ENCODE measurements at places on chromosomes 3 and 15.

DNA sequence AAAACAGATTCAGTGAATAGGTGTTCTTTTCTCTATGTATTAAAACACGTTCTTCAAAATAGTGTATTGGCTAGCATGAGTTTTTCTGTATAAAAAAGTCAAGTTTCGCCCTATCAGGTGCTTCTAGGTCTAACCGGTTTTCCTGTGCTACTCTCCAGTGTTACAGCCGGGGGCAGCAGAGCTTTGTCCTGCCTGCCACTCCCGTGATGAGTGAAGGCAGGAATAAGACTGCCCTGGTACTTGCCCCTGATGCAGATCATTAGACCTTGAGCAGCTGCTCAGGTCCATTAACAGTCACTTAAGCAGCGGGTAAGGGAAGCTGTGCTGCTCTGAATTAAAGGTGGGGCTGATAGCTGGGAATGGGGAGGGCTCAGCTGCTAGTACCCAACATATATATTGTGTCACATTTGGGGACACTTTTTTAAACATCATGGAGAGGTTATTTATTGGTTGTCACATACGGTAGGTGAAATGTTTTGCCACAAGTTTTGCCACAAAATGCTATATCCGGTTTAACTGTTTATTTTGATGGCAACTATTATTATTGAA lies 1.3 kb upstream of the UNC13C start:
- DNase-seq = no peak

GRCh38 chr15:52343831-52344230 lies 48.2 kb upstream of the MYO5C start:
- no peak for DNase-seq

DNA sequence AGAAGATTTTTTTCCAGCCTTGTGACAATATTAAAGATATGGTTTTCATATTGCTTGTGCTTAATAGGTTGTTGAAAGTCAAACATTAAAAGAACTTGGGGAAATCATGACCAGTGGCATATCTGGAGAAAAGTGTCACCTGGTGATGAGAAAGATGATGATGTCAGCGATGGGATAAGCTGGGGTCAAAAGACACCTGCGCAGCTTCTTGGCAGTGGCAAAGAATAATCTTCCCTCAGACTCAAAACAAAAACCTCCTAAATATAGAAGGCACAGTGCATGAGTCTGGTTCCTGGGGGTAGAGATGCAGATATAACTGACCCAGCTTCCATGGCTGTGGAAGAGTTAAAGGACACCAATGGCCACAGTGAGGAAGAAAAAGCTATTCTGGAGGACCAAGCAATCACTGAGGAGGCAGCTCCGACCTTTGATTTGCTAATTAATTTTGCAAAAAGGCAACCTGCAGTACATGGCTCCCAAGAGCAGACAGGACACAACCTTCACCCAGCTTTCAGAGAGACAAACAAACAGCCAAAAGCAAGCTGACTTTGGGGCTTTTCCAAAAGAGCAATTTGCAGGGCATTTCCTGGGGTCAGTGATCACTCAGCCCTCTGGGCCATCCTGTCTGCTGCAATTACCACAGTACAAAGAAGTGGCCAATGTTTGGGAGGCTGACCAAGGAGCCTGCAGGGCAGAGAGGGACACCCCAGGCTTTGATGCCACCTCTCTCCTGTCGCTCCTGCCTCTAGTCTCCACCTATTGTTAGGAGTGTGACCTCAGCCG lies 17.6 kb upstream of the SEMA5B start:
- no peak for DNase-seq

DNA sequence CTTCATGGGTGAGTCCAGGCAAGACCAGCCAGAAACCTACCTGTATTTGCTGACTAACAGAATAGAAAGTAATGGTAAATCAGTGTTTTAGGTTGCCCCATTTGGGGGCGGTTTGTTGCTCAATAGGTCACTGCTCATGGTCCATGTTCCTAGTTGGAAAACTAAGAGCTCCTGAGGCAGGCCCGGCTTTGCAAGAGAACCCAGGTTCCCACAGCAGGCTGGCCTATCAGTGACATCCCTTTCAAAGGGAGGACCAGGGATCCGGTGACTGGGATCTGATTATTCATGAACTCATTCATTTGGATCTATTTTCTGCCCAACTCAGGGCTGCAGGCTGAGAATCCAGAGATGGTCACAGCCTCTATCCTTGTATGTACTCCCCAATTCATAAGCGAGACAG lies 163.9 kb downstream of the WNT7A start:
- no peak for DNase-seq

- DNase-seq = no peak
Observed at GRCh38 chr15:58200739-58201138, 62.6 kb downstream of the AQP9 start.

GRCh38 chr3:161356287-161356686 lies 15.0 kb downstream of the SPTSSB start:
- no peak for DNase-seq

DNA sequence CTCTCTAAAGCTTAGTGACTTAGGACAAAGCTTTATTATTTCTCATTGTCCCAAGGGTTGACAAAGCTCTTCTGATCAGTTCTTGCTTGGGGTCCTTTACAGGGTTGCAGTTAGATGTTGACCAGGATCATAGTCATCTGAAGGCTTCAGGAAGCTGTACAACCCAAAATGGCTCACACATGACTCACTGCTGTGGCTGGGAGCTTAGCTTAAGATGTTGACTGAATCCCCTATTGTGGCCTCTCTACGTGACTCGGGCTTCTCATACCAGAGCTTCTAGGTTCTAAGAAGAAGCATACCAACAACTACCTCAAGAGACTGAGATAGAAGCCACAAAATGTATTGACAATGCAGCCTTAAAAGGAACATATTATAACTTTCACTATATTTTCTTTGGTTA lies 569.6 kb upstream of the ROBO2 start:
- DNase-seq = no peak

- DNase-seq = no peak
Observed at GRCh38 chr3:81406318-81406717, 355.1 kb downstream of the GBE1 start.

GRCh38 chr3:171462224-171462623 lies 2.0 kb upstream of the TNIK start:
- DNase-seq = no peak

DNA sequence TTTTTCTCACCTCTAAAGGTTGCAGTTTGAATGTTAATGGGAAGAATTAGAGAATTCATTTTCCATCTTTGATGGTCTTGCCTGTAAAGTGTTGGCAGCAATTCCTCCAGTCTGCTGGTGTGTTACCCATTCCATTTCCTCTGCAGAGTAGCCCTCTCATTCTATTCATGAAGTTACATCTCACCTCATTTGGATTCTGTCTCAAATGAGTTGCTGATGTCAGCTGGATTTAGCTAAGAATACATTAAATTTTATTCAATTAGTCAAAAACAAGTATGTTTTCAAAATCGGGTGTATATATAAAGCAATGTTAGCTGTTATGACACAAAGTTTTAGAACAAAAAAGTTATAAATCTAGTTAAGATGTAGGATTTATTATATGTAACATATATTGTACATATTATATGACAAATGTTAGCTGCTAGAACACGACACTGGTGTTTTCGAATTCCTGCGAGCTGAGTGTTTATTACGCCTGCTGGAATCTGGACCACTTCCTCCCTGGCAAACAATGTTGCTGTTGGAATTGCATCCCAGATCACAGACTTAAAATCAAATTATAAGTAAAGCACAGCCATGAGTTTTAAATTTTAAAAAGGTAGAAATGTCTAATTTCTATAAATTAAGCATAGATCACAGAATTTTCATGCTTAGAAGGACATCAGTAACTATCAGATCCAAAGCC lies 516.2 kb downstream of the OCA2 start:
- no peak for DNase-seq

GRCh38 chr3:177606891-177607290 lies 409.6 kb upstream of the TBL1XR1 start:
- no peak for DNase-seq

GRCh38 chr3:119211193-119211592 lies 29.5 kb downstream of the B4GALT4 start:
- DNase-seq = no peak

- no peak for DNase-seq
Observed at GRCh38 chr3:11932636-11933035, 71.6 kb upstream of the SYN2 start.

DNA sequence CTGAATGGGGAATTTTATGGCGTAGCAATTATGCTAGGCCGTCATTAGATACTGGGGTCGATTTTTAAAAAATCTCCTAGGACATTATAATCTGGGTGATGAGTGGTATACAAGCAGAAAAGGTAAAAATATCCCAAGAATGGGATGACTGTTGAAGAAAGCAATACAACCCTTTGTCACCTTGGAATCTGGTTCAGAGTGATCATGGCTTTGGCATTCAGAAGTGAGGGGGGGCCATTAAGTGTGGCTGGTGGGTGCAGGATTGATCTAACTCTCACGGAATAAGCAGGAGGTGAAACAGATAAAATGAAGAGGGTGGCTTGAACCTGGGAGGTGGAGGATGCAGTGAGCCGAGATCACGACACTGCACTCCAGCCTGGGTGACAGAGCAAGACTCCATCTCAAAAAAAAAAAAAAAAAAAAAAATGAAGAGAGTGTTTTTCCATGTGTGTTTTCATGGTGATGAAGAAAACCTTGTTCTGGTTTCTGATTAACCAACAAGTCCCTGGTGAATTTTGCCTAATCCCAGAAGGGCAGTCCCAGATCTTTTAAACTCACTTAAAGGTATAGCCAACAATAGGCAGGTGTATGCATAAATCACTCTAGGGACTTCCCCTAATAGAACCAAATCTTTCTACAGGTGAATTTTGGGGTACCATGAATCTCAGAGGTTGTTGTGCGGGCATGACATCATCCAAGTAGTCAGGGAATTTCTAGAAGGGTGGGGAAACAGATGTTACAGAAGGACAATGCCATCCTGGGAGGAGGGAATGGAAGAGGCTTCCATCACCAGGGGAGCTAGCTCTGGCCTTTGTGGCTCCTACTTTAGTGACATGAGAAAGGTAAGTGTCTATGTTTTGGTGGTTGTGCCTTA lies 3.1 kb upstream of the RAD54L2 start:
- DNase-seq = no peak

GRCh38 chr3:197030379-197031314 lies 1.0 kb upstream of the MELTF start:
- no peak for DNase-seq

- DNase-seq = no peak
Observed at GRCh38 chr3:168087539-168087938, 8.2 kb downstream of the GOLIM4 start.

DNA sequence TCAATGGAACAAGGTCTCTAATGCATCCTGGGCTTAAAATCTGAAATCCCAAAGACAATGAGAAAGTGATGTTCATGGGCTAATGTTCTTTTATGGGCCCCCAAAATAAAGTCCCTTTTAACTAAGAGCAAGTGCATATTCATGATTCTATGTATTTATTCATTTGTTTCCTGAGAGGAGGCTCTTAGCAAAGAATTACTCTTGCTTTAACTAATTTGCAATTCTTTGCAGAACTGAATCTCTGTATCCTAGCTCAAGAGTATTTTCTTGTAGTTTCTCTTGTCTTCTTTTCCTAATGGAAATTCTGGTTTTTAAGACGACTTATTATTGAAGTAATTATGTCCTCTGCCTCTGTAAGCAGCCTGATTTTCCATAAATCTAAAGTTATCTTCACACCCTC lies 202.2 kb upstream of the TP63 start:
- no peak for DNase-seq

- no peak for DNase-seq
Observed at GRCh38 chr15:48463366-48463880, 132.2 kb downstream of the DUT start.

DNA sequence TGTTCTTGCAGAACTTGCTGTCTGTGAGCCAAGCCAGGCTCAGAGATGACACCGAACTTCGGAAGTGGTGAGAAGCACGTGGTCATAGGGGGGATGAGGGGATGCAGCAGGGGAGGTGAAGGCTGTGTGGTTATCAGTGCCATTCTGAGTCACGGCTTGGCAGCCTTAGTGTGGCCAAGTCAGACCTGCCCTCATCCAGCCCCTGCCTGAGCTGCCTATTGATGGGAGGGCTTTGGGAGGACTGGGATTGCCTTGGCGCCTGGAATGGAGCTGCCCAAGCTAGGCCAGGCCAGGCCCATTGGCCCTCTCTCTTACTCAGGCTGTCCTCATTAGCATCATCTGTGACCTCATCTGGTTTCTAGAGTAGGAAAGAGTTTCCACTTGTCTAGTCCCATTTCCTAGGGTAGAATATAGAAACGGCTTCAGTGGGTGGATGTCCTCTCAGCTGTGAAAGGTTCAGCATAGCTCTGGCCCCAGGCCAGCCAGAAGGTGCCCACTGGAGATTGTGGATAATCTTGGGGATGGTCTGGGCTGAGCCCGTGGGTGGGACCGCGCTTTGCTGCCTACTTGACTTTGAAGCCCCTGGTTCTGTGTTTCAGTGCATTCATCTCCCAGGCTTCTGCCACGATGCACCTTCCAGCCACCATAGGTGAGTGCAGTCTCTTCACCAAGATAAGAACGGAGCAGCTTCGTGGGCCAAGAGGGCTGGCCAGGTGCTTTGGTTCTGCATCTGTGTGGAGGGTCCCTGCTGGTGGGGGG lies 7.2 kb downstream of the FAH start:
- no peak for DNase-seq

GRCh38 chr3:134466331-134466730 lies 19.5 kb downstream of the ANAPC13 start:
- DNase-seq = no peak

GRCh38 chr15:25175789-25176615 lies 221.2 kb downstream of the SNRPN start:
- no peak for DNase-seq

- DNase-seq = no peak
Observed at GRCh38 chr15:49094923-49095322, 48.7 kb upstream of the SECISBP2L start.

DNA sequence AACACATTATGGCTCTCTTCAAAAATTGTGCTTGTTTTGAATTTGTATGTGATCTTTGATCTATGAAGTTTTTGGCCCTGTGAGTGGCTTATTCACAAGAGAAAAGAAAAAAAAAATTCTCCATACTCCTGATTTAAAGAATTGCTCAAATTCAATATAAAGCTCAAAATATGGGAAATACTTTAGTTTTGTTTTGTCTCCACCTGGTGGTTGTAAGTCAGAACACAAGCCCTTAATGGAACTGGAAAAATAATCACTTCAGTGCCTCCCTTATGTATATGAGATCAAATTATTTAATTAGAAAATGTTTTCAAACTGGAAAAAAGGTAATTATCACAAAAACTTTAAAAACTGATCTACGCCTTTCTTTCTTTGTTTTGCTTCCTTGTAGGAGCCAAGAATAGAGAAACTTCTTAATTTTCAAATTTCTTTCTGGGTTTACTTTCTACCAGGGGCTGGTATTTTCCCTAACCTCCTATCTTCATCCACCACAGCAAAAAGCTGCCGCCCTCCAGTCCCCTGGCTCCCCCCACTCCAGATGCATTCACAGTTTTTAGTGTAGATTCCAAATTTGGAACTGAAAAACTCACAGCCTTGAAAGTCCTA lies 50.6 kb downstream of the SERP1 start:
- no peak for DNase-seq

Measured in stimulated activated CD4-positive, alpha-beta T cell treated with anti-CD3 and anti-CD28 coated beads, Interleukin-15, amount 100 ng/mL, for 48 hours (primary cell).